ENCODE measurements at places on chromosomes 13 and 19.

DNA sequence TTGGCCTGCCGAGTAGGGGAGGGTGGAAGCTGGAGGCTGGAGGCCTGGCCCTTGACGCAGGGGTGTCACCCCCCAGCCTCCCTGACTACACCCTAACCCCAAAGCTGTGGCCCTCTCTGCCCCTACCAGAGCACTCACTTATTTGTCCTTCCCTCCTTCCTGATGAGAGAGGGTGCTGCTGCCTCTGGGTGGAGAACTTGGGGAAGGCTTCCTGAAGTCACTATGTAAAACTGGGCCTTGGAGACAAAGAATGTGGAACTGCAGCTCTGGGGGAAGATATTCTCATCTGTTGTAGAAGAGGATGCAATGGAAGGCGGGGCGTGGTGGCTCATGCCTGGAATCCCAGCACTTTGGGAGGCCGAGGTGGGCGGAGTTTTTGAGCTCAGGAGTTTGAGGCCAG, 485.2 kb downstream of the ZNF536 start:
- DNase-seq: no peak

GRCh38 chr13:84481958-84482357, 599.7 kb upstream of the SLITRK1 start:
- no peak for DNase-seq

- no peak for DNase-seq
These were observed 196.8 kb downstream of the KLF12 start for GRCh38 chr13:73937441-73937840.

- DNase-seq: no peak
These were observed 359.6 kb downstream of the FOXO1 start for GRCh38 chr13:40306817-40307216.
